Ascending aorta (tissue), 2 donors: ENCODE measurements at places on chromosomes 2 and 18. TPM values are rescaled to one million over a fixed set of nuclear protein-coding genes. Genes with fewer than 3 reads are reported as not detected.

Gene GPR45
- not detected for total RNA-seq

Gene GRHL1
- 0.43 TPM for total RNA-seq

Gene DTNA
- 7.3 TPM for total RNA-seq

Gene PDCD1
- total RNA-seq, result not detected

Gene CELF4
- total RNA-seq, result not detected

Gene CD28
- total RNA-seq, result 4.0 TPM

Gene VIT
- total RNA-seq, result 8.1 TPM

Gene ADAM23
- total RNA-seq, result 2.3 TPM

Gene FTCDNL1
- total RNA-seq, result 3.4 TPM

Gene INO80C
- total RNA-seq, result 11.2 TPM
